Stimulated activated CD4-positive, alpha-beta T cell treated with anti-CD3 and anti-CD28 coated beads, Interleukin-1b, Interleukin-23, amount 100 ng/mL, for 24 hours (primary cell): ENCODE measurements at places on chromosomes 2 and 18.

DNA sequence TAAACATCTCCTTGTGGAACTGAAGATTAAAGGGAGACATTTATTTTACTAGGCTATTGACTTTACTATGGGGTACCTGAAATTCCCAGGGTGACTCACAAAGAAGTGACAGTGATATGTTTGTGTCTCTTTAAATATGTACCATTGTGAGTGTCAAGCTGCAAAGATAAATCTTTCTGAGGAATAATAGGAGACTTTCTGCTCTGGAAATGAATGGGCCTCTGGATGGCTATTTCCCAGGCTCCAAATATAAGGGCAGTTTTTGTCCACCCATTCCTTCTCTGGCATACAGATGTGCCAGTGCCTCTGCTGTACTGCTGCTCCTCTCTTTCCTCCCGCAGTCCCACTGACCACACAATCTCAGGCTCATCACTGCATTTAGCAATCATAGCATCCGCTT, 586.4 kb upstream of the CNTNAP5 start:
- DNase-seq, result no peak

DNA sequence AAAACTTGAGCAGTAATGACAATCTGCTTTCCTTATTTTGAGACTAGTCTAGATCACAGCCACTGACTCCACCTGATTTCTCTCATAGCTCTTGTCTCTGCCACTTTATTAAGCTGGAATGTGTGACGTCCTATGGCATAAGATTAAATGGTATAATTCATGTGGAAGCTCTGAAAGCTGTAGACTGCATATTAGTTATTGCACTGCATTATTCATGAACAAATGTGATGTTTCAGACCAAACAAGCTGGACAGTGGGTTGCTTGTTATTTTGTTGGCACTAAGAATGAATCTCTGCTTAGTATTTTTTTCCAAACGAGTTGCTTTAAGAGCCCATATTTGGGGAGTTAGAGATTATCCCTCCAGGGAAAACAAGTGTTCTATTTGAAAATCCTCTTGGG, 1218.5 kb downstream of the SUCLG1 start:
- DNase-seq, result no peak

GRCh38 chr2:137049518-137049917, 284.2 kb downstream of the THSD7B start:
- no peak for DNase-seq

DNA sequence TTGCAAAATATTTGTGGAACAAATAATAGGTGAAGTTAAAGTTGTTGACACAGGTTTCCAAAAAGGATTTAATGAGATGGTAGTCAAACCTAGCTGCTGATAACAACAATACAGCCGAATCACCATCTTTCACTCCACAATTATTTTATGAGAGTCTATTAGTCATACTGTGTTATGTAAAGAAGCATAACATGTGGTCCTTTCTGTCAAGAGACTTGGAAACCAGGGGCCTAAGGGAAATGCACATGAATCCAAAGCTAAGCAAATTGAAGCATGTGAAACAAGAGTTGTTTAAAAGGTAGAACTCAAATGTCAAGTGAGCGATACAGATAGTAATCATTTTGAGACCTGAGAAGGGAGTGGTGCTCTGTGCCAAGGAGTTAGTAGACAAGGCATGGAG, 16.0 kb downstream of the CD28 start:
- no peak for DNase-seq

- no peak for DNase-seq
Measured at GRCh38 chr2:62939735-62940491, 110.7 kb upstream of the OTX1 start.

GRCh38 chr2:163341426-163341825, 394.4 kb downstream of the FIGN start:
- DNase-seq, result no peak

GRCh38 chr2:77629539-77629938, 107.4 kb upstream of the LRRTM4 start:
- no peak for DNase-seq

GRCh38 chr2:45904946-45905631, 253.6 kb downstream of the PRKCE start:
- DNase-seq, result no peak
